ENCODE measurements at places on chromosomes 3 and 15.

DNA sequence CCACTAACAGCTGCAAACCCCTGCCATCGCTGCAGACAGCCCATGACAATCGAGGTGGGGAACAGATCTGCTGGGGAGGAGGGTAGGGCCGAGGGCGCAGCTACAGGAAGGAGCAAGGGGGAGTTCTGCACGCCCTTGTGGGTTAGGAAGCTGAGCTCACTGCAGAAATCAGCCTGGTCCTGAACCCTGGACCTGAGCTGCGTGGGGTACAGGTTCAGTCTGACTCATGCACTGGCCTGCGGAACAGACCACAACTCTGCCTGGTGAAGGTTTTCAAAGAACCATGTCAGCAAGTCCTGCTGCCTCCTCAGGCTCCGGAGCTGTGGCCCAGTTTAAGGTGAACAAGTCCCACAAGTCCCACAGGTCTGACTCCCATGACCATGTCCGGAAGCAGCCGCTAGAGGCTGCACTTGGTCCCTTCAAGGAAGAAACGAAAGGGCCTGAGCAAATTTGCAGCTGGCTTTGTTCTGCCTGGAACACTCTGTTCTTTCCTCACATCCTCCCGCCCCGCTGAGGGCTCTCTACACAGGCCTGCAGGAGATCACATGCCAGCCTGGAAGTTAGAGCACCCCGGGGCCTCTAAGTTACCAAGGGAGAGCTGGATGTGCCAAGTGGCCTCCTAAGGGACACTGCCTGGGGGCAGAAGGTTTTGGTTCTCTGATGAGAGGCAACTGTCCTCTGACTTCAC, 49.4 kb upstream of the AKAP13 start:
- peak; percentile 90 for DNase-seq

DNA sequence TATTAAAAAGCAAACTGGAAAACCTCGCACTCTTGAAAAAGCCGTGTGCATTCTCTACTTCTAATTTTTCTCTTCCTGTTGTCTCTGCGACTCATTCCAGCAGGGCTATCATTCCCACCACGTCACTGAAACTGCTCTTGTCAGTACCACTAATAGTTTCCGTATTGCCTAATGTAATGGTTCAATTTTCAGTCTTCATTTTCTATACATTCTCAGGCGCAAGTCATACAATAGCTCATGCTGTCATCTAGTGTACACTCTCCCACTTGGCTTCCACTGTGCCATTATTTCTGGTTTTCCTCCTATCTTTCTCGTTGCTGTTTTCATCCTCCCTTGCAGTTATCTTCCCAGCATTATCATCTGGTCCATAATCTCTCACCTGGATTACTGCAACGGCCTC, 160.2 kb downstream of the SPATA16 start:
- DNase-seq = no peak

DNA sequence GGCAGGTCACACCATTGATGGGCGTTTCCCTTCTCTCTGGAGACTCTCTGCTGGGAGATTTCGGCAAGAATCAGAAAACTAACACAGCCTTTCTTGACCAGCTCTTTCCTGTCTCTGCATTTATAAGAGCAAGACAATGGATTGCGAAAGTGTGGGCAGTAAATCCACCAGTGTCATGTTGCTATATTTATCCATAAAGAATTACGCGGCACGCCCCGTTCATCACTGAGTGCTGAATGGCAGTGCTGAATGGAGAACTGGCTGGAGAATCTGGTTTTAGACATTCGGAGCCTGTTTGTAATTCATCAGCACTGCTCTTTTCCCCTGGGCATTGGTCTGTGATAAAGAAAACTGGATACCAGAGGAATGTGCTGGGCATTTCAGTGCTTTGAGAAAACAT, 2.0 kb upstream of the CEMIP start:
- peak; percentile 46 for DNase-seq

GRCh38 chr3:173351886-173352285, 45.7 kb upstream of the NLGN1 start:
- DNase-seq = no peak

- no peak for DNase-seq
Measured at GRCh38 chr3:178671791-178672190, 135.6 kb downstream of the KCNMB2 start.

GRCh38 chr3:196431181-196432136, 768 bp downstream of the UBXN7 start:
- peak; percentile 87 for DNase-seq

- no peak for DNase-seq
Measured at GRCh38 chr15:77530576-77530975, 102.1 kb downstream of the LINGO1 start.

DNA sequence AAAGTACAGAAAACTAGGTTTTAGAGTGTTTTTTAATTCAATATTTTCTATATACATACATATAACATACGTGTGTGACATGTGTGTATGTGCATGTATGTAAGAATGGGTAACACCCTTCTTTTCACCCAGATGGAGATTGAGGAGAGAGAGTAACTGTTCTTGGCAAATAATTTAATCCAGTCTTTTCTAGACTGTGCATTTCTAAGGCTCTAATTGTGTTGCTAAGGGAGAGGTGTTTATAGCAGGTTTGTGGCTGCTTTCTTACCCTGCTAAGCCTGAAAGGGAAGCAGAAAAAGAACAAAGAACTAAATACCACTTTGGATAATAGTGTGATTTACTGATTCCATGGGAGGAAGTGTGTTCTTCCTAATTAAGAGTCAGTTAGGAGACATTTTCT, 46.0 kb upstream of the ALDH1L1 start:
- DNase-seq = no peak

Data from left lung (tissue), 14 donors.